ENCODE measurements at places on chromosomes 7 and 10.

- peak; percentile 58 for DNase-seq
Observed at GRCh38 chr10:95906677-95907455, 909 bp upstream of the CC2D2B start.

DNA sequence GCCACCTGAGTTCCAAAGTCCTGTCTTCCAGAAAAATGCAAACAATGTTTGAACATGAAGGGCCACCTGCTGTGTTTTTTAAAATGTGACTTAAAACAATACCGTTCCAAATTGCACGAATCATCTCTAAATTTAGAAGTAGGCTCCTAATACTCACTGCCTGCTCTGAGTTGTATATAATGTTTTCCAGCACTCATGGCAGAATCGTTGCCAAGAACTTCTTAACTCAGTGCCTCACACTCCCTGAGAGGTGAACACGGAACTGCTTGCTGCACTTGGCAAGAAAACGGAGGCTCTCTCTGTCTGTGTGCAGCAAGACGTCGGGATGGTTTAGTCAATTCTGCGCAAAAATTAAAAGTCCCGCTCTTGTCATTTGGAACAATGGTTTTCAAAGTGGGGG, 757.3 kb upstream of the AUTS2 start:
- no peak for DNase-seq

GRCh38 chr7:131431289-131431688, 103.6 kb downstream of the MKLN1 start:
- no peak for DNase-seq

DNA sequence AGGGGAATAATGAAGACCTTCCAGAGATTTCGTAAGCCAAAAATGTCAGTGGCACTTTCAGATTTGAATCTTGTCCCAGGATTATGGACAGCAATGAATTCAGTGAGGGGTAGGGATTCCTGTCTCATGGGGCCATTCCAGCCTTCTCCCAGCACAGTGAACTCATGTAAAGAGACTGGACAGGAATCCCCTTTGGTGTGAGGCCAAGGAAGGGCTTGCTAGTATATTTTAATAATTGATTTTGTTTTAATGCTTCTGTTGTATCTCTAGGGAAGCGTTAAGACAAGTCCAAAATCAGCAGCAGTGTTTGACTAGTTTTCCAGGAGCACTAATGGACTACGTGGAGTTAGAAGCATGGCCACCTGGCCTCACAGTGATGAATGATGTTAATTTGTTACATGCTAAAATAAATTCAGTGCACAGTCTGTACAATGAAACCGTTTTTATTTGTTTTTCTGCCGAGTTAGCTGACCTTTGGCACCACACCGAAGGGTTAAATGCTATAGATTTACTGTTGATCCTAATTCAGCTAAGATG, 214.0 kb upstream of the DKK1 start:
- DNase-seq, result no peak

- no peak for DNase-seq
Observed at GRCh38 chr7:5053175-5053574, 7.5 kb downstream of the RBAK start.

DNA sequence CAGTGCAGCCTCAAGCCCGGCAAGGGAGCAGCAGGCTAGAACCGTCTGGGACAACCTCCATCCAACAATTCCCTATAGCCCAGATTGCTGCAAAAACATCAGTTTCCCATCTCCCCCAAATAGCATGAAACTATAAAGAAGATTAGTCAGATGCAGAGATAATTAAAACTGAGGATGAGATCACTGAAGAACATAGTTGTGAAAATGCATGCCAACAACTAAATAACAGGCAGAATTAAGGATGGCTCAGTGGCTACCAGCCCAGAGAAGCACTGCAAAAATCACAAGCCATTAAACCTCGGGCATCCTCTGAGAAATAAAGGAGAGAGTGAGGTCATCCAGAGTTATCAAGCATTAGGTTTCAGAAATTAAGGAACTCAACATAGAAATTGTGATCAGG, 427.1 kb downstream of the TNS3 start:
- DNase-seq, result no peak

DNA sequence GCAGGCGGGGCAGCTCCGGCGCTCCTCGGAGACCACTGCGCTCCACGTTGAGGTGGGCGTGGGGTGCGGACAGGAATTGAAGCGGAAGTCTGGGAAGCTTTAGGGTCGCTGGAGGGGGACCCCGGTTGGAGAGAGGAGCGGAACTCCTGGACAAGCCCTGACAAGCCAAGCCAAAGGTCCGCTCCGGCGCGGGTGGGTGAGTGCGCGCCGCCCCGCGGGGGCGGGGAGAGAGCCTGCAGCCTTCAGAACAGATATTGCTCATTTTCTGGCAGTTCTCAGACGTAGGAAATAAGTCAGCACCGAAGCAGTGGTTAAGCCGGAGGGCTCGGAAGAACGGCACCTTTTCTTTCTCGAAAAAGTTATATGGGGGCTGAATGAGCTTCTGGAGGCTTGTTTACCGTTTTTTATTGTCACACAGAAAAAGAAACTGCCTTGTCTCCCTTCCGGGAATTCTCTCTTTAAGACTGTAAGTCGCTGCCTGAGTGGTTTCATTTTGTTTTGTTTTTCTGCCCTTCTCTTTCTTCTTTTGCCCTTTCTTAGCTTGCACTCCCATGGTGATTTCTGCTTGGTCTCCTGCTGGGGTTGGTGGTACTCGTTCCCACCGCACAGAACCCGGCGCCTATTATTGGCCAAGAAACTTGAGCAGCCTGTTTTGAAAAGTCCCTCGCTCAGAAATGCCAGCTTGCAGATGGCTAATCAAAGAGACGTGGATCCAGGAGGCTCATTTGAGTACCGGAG, 732 bp downstream of the FAS start:
- peak; percentile 78 for DNase-seq

GRCh38 chr7:125122173-125122572, 192.5 kb upstream of the POT1 start:
- DNase-seq, result no peak

- DNase-seq, result no peak
Observed at GRCh38 chr10:119166118-119166500, 595 bp upstream of the SFXN4 start.

DNA sequence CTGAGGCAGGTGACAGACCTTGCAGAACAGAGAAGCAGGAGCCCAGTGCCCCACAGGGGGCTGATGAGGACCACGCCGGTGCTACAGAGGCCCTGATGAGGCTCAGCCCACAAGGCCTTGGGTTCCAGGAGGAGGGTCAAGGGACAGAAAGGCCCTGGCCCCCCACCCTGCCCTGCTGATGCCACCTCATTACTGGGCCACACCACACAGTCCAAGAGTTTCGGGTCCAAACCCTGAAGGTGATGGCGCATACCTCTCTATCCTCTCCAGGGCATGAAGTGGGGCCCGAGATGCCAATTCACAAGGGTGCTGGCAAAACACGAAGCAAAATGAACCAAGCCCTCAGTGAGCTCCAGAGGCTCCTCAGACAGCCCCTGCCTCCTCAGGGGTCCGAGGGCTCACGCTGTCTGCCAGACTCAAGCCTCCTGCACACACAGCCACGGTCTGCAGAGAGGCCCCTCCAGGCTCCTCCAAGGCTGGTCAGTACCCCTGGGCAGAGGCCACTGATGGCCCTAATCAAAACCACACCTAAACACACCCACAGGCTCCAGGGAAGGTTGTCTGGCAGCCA, 32.3 kb downstream of the RASGEF1A start:
- no peak for DNase-seq

GRCh38 chr7:92781117-92781720, 55.2 kb downstream of the CDK6 start:
- no peak for DNase-seq

- DNase-seq, result no peak
Observed at GRCh38 chr10:131134001-131134576, 177.4 kb downstream of the TCERG1L start.

- no peak for DNase-seq
Observed at GRCh38 chr7:55469271-55469681, 103.0 kb downstream of the VOPP1 start.

- DNase-seq, result peak; percentile 74
Observed at GRCh38 chr10:103598654-103599115, 105.2 kb downstream of the NEURL1 start.

DNA sequence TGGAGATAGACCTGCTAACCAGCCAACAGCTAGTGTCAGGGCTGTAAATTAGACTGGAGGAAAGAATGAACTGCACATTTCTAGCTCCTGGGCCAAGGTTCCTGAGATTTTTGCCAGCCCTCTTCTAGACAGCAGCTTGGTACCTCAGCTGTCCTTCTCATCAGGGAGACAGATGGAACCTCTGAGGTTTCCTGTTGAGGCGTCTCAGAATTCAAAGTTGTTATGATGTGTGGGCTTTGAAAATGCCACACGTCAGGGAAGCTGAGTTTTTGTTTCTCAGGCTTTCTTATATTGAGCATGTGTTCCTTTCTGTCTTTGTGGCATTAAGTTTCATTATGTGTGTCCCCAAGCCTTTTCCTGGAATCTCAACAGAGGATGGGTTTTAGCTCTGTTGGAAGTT, 736.6 kb downstream of the AUTS2 start:
- DNase-seq, result no peak

GRCh38 chr7:16647435-16647960, 1.5 kb downstream of the BZW2 start:
- DNase-seq, result no peak

GRCh38 chr10:73981812-73982211, 16.1 kb upstream of the VCL start:
- DNase-seq, result no peak

DNA sequence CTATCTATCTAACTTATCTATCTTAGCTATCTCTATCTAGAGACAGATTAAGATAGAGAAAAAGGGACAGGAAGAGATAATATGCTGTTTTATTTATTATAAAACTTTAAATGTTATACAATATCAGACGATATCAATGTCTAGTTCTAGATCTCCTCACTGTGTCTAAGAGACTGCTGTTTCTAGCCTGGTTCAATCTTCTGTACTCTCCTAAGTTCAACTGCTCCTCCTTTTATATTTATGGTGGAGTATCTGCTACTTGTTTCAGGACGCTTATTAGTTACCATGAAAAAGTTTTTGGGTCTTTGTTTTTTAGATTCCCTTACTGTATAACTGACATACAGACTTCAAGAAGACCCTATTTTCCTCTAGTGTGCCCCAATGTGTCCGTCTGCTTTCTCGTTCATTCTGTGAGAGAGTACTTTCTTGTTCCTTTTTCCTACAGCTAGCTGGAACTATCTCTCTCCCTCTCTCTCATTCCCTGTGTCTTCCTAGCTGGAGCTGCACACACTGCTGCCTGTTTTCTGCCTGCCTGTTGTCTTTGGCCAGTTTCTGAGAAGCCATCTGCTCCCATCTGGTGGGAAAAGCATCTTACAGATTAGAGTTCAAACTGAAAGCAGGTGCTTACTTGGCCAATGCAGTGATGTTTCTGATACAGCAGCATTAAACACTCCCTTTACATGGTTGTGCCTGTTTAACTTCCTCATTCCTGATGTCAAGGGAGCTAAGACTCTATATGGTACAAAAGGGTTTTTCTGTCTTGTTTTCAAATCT, 49.4 kb upstream of the ARL4A start:
- DNase-seq, result no peak

- no peak for DNase-seq
Observed at GRCh38 chr7:73718438-73718881, 1.0 kb downstream of the STX1A start.

DNA sequence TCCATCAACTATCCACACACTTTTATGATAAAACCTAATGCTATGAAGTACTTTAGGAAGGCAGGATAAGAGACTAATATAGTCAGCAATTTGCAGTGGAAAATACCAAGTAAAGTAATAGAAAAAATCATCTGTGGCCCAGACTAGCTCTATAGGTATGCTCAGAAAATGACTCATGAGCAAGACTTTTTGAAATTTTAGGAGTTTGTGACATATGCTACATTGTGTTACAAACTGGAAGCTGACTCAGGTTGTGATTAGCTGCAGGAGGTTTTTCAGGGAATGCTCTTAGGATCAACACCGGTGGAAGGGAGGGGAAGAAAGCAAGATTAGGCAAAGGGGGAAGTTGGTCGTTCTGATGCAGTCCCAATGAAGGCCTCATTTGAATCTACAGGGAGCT, 56.1 kb downstream of the FEZF1 start:
- DNase-seq, result no peak

DNA sequence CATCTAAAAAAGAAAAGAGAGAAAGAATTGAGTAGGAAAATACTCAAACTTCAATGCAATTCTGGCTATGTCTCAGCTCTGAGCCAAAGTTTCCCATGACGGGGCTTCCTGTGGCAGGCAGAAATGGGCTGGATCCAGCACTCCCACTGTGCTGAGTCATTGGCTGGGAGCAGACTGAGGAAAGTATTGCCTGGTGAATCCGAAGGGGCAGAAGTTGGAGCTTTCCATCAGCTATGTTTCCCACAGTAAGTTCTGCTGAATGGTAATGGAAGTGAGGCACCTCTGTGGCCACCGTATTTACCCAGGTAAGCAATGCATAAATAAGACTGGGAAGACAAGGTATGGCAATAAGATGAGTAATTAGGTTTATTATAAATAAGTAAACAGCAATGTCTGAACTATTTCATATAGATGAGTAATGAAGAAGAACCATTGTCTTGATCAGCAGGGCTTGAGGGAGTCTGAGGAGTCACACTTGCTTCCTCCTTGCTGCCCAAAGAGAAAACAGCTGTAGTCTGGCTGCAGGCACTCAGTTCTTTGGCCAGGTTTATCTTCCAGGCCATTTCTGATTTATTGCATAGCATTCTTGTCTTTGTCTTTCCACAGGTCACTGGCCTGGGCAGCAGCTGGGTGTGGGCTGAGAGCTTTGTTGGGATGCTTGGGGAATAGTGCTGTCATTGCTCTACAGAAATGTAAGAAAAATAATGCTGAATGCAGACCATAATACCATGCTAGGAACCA, 255.3 kb downstream of the DNAJB9 start:
- DNase-seq, result no peak

- DNase-seq, result no peak
Observed at GRCh38 chr7:38748056-38748610, 117.0 kb upstream of the AMPH start.

GRCh38 chr10:83182076-83182475, 957.2 kb upstream of the GHITM start:
- DNase-seq, result no peak

- DNase-seq, result no peak
Observed at GRCh38 chr7:19989906-19990305, 216.5 kb upstream of the TMEM196 start.

GRCh38 chr7:120941856-120942255, 8.7 kb upstream of the ING3 start:
- no peak for DNase-seq

Data from GM20000 (cell line).